ENCODE measurements at places on chromosomes 2 and 18.

DNA sequence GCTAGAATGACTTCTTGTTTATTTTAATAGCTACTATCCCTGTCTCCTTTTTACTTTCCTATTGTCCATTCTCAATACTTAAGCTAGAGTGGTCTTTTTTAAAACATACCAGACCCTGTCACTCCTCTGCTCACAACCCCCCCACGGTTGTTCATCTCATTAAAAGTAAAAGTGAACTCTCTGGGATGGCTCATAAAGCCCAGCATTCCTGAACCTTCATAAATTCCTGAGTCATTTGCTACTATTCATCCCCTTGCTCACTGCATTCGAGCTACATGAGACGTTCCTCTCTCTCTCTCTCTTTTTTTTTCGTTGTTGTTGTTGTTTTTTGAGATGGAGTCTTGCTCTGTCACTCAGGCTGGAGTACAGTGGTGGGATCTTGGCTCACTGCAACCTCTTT lies 148.7 kb upstream of the DSEL start:
- DNase-seq = no peak

- DNase-seq = peak; percentile 88
Measured at GRCh38 chr2:66434679-66435548, at the start of gene MEIS1. MEIS1 (plus strand) TSS chr2:66435125; CDS start chr2:66435857, 732 bp downstream.

GRCh38 chr2:95074663-95075439 lies 46.8 kb downstream of the MRPS5 start:
- DNase-seq = no peak

DNA sequence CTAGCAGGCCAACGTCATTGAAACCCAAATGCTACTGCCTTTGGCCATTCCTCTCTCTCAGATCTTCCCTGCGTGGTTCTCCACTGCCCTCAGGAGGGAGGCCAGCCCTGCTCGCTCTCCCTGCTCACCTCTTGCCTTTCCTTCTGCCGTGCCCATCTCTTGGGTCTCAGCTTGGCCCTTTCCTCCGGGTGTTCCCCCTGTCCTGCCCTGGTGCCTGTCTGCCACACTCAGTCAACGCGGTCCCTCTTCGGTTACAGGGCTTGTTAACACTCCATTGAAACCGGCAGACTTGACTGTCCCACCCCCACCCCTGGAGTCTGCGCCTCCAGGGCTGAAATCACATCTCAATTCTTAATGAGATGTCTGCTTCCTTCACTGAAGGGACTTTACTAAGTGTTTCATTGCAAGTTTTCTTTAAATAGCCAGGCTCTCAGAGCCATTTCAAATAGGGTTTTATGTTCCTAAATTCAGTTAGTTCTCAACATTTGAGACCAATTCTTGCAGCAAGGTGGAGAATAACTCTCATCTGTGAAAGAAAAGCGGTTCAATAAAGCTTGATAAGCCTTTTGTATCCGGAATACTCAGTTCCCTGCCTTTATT lies 237.6 kb downstream of the DYSF start:
- no peak for DNase-seq

DNA sequence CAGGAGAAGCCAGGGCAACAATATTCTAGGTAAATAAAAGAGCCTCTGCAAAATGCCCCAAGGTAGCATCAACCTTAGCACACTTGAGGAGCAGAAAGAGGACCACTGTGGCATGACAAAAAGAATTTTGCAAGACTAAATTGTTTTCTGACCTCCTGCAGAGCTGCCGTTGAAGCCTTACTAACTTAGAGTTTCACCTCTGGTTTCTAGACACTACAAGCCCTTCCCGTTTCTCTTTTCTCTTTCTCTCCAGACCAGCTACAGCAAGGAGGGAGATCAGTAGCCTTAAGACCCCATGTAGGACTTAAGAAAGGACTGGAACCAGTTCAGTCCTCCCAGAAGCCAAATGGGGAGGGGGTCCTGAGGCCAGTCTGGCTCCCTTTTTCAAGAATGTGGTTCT lies 73.3 kb upstream of the SP3 start:
- DNase-seq = no peak

GRCh38 chr18:61887838-61888237 lies 5.0 kb downstream of the RNF152 start:
- no peak for DNase-seq

DNA sequence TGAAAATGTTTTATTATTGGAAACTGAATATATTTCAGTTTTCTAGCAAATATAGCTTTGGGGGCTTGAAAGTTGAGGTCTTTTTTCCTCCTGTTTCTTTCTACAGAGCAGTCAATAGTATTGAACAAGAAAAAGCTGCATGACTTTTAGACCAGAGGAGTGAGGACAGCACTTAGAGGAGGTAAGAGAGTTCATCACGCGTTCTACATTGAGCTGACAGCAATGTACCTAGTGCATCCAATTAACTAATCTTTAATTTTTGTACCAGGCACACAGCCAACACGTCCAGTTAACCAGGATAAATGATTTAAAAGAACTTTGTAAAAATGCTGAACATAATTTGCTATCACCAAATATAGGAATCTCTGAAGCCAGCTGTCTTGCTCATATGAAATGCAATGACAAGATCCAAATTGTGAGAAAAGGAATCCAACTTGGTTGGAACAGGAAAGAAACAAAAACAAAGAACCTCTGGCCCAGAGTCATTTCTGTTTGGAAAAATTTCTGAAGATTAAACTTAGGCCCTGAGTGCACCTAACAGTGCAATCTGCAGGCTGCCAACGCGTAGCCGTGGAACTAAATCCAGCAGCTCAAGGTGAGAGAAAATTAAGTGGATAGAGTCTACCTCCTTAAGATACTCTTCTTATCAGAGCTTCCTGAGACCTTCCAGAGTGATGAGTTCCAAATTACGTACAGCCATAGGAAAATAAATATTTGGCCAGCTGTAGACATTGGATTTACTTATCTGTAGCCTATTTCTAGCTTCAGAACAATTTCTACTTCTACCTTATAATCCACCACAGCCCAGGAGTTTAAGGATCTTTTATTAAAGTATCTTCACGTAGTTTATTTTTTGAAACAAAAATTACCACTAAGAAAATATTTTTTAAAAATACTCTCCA lies 20.6 kb upstream of the SPTBN1 start:
- no peak for DNase-seq

- DNase-seq = no peak
Measured at GRCh38 chr2:137154946-137155345, 389.6 kb downstream of the THSD7B start.

GRCh38 chr2:144493027-144493809 lies 26.7 kb downstream of the ZEB2 start:
- DNase-seq = no peak

DNA sequence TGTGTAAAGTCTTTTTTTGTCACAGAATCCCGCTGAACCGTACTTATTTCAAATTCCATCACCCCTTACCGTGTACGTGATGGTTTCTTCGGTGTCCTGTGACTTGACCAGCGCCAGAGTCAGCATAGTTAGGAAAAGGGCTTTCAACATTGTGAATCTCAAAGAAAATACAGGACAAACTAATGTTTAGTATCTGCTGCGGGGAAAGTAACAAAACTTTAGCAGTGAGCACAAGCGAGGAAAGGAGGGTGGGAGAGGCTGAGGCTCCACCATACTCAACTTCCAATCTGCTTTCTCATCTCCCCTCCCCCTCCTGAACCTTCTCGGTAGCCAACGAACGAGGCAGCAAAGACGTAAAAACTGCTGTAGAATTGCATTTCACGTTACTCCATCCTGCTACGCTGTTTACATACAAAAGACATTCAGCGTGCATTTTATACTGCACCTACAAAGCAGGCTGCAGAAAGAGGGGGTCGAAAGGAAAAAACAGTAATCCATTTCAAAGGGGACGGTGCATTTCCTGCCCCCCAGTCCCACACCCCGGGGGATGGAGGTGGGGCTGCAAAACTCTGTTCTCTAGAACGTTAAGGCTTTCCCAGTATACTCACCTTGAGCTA lies 1.2 kb downstream of the EFEMP1 start:
- no peak for DNase-seq

GRCh38 chr2:88281302-88282217 lies 111.4 kb downstream of the THNSL2 start:
- peak; percentile 26 for DNase-seq

Measured in midbrain (tissue), 1 donor.